ENCODE measurements at places on chromosomes 1 and 21. TPM values are rescaled to one million over a fixed set of nuclear protein-coding genes. Genes with fewer than 3 reads are reported as not detected.

The DMRTA2 gene
- not detected for polyA plus RNA-seq

The ILDR2 gene
- polyA plus RNA-seq, result 15.4 TPM

The CLDN17 gene
- polyA plus RNA-seq, result not detected

The LCE1E gene
- not detected for polyA plus RNA-seq

The RSPO1 gene
- polyA plus RNA-seq, result 6.1 TPM

The HMGCS2 gene
- 67.9 TPM for polyA plus RNA-seq

The SYNC gene
- 1.6 TPM for polyA plus RNA-seq

The HS2ST1 gene
- polyA plus RNA-seq, result 53.4 TPM

Measured in right renal pelvis (tissue), 4 donors.